Activated CD4-positive, alpha-beta T cell treated with anti-CD3 and anti-CD28 coated beads for 4 hours (primary cell): ENCODE measurements at places on chromosomes 6 and 20.

- no peak for DNase-seq
Measured at GRCh38 chr6:83258517-83258916, 65.4 kb downstream of the RWDD2A start.

DNA sequence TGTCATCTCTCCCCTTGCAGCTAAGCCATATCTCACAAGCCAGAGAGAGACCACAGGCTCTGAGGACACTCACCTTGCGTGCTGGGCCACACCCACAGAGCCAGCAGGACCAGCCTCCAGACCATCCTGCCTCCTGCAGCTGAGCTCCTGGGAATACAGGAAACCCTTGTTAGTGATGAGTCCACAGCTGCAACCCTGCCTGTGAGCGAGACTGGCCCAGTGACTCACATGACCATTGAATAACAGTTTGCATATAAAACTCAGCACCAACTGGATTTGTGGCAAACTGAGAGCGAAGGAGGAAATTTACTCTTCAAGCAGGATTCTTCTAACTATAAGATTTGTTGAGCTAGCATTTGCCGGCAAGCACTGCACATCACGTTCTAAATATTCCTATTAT, 3.0 kb downstream of the THBS2 start:
- no peak for DNase-seq

- no peak for DNase-seq
Measured at GRCh38 chr6:126540161-126540560, 200.2 kb downstream of the CENPW start.

GRCh38 chr20:19673575-19673974, 84.5 kb upstream of the RIN2 start:
- no peak for DNase-seq
